ENCODE measurements at places on chromosomes 13 and 19.

- no peak for DNase-seq
Measured at GRCh38 chr13:28339419-28339818, 155.5 kb downstream of the FLT1 start.

GRCh38 chr13:57346786-57347185, 179.8 kb downstream of the PRR20E start:
- DNase-seq, result no peak

DNA sequence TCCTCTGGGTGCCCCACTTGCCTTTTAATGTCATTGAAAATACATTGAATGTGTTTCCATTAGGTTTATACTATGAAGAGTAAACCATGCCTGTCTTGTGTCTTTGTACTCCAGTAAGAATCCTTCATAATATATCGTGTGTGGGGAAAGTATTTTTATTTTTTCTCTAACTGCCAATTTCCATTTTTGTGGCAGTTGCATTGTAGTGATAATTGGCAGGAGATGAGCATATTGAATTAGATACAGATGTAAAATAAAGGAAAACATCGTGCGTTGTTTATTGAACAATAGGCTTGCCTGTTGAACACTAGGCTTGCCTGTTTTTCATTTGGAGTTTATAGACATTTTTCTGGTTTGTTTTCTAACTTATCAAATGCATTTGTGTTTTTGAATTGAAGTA, 218.8 kb downstream of the NBEA start:
- no peak for DNase-seq

DNA sequence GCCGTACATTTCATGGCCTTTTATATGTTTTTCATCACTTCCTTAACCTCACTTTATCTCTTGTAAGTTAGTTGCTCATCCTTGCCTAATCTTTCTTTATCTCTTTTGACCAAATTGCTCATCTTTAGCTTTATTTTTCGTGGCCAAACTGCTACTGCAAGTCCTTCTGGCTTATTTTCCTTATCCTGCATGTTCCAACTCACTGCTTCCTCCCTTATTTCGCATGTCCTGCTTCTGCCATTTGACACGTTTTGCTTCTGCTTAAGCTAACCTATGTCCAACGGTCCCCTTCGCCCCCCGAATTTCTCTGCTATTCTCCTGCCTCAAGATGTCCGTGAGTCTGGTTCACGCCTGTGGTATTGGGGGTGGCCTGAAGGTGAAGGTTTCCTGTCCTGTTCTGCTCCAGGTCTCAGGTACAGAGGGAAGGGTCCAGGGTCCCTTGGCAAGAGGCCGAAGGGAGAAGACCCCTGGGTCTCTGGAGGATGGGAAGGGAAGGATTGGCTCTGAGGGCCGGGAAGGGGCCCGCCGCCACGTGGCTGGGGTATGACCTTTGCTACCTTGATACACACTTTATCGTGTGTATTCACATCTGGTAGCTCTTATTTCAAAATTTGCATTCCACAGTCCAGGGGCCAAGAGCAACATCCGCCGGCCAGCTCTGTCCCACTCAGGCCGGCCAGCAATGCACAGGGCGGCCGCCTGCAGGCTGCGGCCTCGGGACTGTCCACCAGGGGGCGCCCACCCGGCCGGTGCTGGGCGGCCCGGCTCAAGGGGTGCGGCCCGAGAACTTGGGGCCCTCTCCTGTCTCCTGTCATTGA, 2.9 kb upstream of the C19orf85 start:
- DNase-seq, result no peak

DNA sequence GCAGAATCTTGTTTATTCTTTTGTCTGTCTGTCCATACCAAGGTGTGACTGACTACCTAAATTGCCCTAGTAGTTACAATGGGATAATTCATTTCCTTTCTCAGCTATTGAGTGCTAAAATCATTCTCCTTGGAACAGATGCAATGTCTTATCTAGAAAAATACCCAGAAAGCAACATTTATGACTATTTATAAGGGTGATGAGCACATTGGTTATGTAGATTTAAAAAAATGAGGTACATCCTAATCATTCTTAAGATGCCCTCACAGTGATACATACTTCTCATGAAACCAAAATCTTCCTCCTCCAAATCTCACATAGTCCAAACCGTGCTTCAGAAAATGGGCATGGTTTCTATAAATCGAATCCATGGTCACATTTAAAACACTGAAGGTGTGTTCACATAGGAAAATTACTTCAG, 11.6 kb upstream of the UBE2L5 start:
- DNase-seq, result no peak

DNA sequence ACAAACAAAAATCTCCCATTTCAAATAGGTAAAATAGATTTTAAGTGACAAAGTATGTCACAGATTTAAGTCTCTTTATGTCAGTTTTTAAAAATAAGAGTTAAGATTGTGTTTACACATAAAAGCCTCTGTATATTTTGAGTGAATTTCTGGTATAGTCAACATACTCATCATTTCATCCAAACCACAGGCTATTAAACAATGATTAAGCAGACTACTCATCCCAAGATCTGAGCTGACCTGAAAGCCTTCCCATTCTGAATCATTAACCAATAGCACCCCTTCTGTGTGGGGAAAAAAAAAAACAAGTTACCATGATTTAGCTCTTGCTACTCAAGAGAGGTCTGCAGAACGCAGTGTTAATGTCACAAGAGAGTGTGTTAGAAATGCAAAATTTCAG, 284.4 kb upstream of the NBEA start:
- no peak for DNase-seq

- DNase-seq, result no peak
Measured at GRCh38 chr19:48685583-48685982, 10.2 kb upstream of the FUT2 start.

GRCh38 chr13:110965755-110966134, 50.9 kb upstream of the ANKRD10 start:
- no peak for DNase-seq

GRCh38 chr13:97798836-97799235, 154.6 kb upstream of the IPO5 start:
- peak; percentile 33 for DNase-seq

DNA sequence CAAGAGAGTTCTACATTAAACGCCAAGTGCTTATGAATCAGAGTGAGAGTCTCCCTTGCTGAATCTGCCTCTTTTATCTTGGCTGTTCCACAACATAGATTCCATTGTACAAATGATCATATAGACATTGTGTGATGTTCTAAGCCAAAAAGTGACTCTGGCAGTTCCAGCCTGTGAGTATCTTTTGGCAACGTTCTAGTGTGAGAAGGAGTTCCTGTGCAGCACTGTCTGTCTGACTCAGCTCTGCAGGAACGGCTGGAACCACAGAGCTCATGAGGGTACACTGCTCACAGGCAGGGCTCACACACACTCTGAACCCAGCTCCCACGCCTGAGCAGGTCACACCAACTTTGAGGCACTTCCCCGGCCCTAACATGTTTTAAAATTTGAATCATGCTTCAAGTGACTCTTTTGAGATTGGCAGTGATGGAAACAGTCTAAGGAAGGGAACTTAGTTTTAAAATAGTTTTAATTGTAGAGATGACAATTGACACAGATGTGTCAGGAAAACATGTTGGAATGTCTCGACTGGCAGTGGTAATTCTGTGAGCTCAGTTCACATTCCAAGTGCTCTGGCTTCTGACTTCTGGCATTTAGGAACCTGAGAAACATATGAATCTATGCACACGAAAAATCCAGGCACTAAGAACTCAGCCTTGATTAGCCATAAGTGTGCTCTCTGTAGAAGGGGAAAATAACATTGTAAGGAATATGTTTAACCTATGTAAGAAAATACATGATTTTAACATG, 272.0 kb downstream of the UQCRFS1 start:
- DNase-seq, result no peak

DNA sequence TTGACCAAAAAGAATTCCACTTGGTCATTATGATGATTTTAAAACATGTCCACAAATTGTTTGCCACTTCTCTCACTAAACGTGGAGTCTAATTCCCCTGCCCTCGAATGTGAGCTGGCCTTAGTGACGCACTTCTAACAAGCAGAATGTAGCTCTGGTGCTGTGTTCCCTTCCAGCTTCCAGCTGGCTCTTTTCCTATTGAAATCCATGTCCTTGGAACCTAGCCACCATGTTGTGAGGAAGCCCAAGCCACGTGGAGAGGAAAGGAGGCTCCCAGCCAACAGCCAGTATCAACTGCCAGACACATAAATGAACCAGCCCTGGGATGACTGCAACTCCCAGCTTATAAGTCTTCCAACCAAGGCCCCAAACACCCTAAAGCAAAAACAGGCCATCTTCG, 23.6 kb upstream of the CEBPA start:
- DNase-seq, result no peak

DNA sequence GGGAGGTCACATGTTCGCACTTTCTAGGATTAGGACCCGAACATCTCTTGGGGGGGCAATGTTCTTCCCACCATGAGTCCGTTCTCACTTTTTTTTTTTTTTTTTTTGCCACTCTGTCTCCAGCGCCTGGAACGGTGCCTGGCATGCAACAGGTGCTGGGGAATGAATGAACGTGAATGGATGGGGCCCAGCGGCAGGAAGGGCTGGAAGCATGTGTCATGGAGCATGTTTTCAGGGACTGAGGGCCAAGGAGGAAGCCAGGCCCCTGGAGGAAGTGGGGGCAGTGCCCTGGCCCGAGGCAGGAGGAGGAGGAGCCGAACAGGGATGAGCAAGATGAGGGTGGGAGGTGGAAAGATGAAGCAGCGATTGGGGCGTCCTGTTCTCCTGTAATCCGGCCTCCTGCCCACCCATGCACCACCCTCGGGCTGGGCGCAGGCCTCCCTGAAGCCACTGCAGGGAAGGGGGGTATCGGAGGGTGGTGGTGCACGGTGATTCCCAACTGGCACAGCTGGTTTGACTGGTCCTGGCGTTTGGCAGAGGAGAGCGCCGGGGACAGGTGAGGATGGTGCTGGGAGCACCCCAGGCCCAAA, 8.8 kb upstream of the SULT2B1 start:
- DNase-seq, result no peak

GRCh38 chr13:36549755-36550154, 117.5 kb downstream of the CCNA1 start:
- DNase-seq, result no peak

- no peak for DNase-seq
Measured at GRCh38 chr13:31433207-31433606, 233.4 kb downstream of the B3GLCT start.

GRCh38 chr13:34462843-34463242, 479.2 kb upstream of the NBEA start:
- no peak for DNase-seq

DNA sequence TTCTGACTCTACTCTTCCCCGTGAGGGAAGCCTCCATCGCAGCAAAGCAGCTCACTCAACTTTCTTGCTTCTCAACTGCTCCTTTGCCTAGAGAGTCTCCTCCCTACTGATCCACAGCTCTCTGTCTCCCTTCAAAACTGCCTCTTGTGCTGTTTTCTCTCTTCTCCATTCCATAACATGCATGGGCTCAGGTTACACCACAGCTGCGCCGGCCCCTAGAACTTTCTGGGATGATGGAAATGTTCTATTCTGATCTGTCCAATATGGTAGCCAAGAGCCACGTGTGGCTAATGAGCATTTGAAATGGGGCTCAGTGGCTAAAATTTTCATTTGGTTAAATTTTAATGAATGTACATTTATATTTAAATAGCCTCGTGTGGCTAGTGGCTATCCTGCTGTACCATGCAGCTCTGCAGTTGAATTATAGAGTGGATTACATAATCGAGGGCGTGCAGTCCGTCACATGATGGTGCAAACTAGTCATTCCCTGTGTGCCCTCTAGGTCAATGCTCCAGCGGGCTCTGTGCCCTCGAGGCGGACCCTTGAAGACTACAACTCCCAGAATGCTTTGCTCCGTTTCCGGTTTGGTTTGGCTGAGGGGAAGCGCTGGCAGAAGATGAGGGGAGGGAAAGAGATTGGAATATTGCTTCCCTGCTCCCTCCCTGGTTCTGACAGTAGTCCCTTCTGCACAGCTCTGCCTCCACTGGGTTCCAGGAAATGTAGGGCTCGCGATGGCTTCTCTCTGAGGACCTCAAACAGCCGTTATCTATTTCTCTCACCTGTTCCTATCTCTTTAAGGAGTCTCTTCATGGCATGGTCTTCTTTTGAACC, 109.8 kb downstream of the CACNA1A start:
- DNase-seq, result no peak

- DNase-seq, result no peak
Measured at GRCh38 chr19:31596751-31597150, 247.5 kb upstream of the TSHZ3 start.

DNA sequence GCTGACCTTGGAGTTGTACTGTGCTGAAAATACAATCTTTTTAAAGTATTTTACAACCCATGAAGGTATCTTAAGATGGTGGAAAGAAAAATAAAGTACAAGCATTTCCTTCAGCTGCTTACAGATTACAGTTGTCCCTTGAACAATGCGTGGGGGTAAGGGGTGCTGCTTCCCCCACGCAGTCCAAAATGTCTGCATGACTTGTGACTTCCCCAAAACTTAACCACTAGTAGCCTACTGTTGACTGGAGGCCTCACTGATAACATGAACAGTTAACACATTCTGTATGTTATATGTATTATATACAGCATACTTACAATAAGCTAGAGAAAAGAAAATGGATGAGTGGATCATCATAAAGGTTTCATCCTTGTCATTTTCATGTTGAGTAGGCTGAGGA, 45.3 kb upstream of the ZNF599 start:
- no peak for DNase-seq

GRCh38 chr19:33248104-33248503, 22.5 kb upstream of the SLC7A10 start:
- DNase-seq, result no peak

- no peak for DNase-seq
Measured at GRCh38 chr19:37955986-37956385, 49.0 kb downstream of the SIPA1L3 start.

- DNase-seq, result no peak
Measured at GRCh38 chr13:48410199-48410598, 2.7 kb downstream of the LPAR6 start.

DNA sequence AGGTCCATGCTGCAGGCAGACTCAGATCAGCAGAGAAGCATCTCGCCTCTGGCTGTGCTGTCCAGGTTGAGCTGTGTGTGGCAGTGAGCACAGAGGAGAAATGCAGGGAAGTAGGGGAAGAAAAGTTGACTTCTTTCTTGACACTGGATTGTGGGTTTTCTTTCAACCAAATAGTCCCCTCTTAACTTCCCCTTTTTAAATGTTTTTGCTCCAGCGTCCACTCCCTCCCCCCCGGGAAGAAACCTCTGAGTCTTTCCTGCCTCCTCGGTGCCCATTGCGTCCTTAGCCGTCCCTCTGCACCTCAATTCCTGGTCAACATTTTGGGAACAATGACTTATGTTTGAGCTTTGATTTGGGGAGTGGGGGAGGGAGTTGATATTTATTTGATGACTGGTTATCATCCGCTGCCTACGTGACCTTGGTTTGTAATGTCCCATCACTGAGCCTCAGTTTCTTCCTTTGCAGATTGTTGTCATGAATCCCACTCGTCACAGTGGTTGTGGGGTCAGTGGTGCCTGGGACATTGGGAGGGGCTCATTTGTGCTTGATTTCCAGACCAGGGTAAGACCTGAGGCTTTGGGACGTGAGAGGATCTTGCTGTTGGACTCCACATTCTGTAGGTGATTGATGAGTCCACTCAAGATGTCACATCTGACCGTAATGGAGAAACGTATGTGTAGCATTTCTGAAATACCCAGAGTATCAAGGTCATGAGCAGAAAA, at the start of gene LILRB2:
TSS of gene LILRB2 (minus strand) at position 104 of the 722 bp plus-strand sequence. CDS start 614 bp downstream, outside the sequence.
- no peak for DNase-seq

- no peak for DNase-seq
Measured at GRCh38 chr19:1213391-1214286, 8.1 kb downstream of the STK11 start.
